ENCODE measurements at places on chromosomes 12 and 14.
A peak's percentile ranks its signal among the peaks of the same experiment; 100 is the strongest.

GRCh38 chr14:102708494-102708893, 68.8 kb upstream of the TRAF3 start:
- no peak for DNase-seq

- DNase-seq = no peak
Measured at GRCh38 chr14:68439676-68440075, 353.2 kb downstream of the ZFP36L1 start.

- no peak for DNase-seq
Measured at GRCh38 chr14:50263321-50263720, 31.9 kb upstream of the SOS2 start.

- DNase-seq = no peak
Measured at GRCh38 chr12:10632226-10632625, 18.8 kb upstream of the MAGOHB start.

DNA sequence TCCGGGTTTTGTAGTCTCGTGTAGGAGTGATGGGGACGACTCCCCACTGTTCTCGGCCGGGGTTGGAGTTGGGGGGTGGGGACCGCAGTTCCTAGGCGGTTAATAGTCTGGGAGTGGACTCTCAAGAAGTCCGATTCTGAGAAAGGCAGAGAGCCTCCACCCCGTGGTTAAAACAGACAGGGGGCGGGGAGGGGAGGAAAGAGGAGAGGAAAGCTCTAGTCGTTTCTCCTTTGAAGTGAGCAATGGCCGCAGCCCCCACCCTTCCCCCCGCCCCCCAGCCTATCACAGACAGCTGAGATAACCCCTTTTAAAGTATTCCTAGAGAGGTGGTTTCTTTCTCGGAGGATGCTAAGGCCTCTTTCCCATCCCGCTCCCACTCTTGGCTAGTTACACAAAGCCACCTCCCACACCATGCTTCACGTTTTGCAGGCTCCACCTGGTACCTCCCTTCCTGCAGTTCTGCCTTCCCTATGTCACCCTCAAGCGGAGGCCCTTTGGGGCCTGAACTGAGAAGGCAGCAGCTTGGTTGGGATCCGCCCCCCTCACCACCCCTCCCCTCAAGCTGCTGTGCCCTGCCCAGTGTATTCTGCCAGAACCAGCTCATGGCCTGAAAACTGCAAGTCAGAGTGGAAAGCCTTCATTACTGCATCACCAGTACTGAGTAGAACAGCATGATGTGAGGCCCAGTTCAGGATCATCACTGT, 853 bp downstream of the USP5 start:
- DNase-seq = peak; percentile 57

DNA sequence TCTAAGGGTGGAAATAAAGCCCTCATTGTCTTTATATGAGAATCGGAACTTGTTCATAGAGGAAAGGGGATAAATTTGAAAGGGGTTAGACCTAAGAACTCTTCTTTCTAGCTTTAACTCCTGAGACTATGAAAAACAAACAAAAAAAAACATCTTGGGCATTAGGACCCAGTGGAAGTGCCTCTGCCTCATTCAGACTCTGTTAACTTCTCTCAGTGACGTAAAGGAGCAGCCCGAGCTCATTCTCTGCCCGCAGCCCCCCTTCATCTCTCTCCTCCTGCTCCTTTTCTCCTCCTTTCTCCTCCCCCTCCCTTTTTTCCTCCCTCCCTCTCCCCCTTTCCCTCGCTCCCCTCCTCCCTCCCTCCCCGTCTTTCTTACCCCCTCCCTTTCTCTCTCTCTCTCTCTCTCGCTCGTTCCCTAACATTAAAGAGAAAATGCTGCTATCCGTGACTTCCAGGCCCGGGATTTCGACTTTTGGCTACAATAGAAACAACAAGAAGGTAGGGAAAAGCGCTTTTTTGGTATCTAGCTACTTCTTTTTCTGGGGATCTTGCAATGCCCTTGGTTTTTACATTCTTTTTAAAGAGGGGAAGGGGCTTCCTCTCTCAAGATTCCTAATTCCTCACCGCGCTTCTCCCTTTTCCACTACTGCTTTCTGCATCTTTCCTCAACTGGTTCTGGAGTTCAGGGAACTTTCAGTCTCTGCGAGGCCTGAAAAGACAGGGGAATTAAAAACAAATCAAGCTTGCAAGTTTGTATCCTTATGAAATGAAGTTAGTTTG, at the start of gene RBMS2:
Gene RBMS2, plus strand, starts transcription at position 231 of the 782 bp plus-strand sequence. Its CDS starts 204 bp downstream, at position 435.
- peak; percentile 82 for DNase-seq

GRCh38 chr12:102064476-102064875, 2.7 kb upstream of the WASHC3 start:
- no peak for DNase-seq

DNA sequence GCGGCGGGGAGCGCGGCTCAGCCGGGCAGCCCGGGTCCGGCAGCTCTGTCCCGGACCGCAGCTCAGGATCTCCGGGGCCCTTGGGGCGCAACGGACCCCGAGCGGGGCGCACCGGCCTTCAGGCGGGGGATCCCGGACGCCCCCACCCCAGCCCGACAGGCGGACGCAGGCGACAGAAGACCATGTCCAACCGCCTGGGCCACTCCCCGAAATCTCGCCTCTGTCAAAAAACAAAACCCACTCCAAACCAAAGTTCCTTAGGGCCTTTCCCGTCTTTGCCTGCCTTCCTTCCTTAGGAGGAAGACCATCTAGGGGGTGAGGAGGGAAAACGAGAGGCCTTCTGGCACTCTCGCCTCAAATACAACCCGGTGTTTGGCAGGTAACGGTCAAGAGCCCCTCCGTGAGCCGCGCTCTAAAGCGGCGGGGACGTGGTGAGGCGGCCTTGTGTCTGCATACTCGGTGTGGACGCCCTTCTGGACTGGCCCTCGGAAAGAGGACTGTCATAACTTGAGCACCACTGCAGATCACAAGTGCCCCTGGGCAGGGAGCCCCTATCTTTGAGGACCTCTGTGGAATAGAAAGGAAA, 604 bp downstream of the HCFC2 start:
- peak; percentile 22 for DNase-seq

DNA sequence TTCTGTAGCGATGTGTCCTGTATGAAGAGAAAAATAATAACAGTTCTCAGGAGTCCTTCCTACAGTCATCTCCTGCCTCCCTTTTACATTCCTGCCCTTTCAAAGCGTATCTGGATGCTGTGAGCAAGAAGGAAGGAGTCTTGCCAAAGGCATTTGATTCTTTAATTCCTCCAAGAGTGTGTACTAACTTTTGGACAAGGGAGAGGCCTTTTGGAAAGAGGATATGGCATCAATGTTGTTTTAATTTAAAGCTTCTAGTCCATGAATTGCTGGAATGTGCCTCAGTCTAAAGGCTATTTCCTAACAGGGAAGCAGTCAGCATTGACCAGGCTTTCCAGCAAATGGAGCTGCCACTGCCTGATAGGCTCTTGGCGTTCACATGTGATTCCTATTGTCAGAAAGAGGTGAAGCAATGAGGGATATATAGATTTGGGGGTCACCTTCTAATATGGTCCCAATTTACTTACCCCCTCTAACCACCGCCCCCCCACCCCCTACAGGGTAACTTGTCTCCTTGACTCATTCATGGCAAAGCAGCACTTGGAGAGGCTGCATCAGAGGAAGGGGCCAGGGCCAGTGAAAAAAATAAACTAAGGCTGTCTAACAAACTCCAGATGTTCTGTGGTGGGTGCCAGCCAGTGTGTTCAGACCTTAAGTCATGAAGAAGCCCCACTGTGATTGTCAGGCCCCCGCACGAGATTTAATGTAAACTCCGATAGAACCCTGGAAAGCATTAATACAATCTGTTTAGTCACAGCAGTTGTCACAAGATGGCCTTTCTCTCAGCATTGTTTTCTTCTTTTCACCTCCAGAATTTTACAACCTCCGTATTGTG, 220.3 kb downstream of the FBXL14 start:
- no peak for DNase-seq

DNA sequence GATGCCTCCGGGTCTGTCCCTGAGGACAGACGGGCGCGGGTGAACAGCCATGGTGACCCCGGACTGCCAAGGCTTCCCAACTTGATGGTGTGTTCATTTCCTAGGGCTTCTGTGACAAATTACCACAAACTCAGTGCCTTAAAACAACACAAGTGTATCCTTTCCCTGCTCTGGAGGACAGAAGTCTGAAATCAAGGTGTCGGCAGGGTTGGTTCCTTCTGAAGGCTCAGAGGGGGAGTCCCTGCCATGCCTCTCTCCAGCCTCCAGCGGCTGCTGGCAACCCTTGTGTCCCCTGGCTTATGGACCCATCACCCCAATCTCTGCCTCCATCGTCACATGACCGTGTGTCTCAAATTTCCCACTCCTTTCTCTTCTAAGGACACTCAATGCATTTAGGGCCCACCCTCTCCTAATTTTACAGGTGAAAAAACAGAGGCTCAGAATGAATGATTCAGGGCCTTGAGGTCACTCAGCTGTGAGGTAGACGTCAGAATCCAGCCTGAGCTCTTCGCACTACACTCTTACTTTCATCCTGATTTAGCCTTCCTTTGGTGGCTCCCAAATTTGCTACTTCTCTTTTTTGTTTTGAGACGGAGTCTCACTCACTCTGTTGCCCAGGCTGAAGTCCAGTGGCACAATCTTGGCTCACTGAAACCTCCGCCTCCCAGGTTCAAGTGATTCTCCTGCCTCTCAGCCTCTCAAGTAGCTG, 45.4 kb downstream of the VCPKMT start:
- DNase-seq = no peak

DNA sequence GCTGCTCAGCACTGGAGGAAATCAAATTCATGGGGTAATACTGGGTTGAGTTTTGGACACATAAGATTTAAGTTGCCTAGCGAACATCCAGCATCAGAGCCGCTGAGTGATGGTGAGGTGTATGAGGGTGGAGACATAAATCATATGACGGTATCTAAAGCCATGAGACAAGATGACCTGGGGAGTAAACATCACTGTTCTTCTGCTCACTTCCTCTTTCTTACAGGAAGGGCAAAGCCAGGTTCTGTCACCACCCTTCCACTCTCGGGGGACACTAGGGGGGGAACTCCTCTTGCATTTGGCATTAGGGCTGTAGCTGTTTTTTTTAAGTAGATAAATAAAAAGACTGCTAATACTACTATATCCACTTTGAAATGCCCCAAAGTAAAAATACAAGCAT, 24.0 kb downstream of the PRDM4 start:
- no peak for DNase-seq

DNA sequence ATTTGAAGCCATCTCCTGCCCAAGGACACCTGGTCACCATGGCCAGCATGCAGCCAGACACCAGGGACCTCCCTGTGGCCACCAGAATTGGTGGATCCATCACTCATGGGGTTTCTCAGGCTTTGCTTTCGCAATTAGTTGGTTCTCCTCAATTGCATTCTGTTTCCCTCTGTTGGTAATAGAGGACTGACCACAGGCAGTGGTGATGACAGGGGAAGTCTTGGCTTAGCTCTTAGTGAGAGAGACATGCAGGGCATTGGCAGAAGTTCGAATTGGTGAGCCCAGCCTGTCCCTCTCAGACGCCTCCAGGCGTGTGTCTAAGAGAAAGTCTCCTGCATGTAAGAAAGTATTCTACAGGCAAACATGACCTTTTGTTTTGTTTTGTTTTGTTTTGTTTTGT, 21.3 kb downstream of the HCAR2 start:
- no peak for DNase-seq

- no peak for DNase-seq
Measured at GRCh38 chr14:94383777-94384176, 4.6 kb downstream of the SERPINA1 start.

- DNase-seq = no peak
Measured at GRCh38 chr12:4858386-4858785, 51.3 kb upstream of the KCNA1 start.

- no peak for DNase-seq
Measured at GRCh38 chr14:76953311-76953945, 75.1 kb downstream of the IRF2BPL start.

- no peak for DNase-seq
Measured at GRCh38 chr14:81743605-81744004, 210.0 kb upstream of the SEL1L start.

DNA sequence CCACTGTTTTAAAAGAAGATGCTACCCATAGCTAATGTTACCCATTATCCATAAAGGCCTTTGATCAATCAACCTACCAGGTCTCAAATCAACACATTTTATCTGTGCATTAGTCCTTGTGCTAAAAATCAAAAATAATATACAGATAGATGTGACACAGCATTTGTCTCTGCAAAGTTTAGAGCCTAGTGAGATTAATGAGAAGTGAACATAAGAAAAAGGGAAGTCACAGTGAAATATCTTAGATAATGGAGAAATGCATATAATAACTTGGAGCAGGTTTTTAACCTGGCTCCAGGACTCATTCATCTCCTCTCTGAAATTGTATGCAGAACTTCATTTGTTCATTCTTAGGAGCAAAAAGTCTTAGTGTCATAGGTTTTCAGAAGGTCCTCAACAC, 7.2 kb downstream of the PDE3A start:
- no peak for DNase-seq

GRCh38 chr14:76346391-76347160, 29.4 kb upstream of the ESRRB start:
- DNase-seq = peak; percentile 72

GRCh38 chr14:82642425-82642824, 1108.8 kb upstream of the SEL1L start:
- no peak for DNase-seq

- DNase-seq = no peak
Measured at GRCh38 chr12:56522411-56523193, 982 bp downstream of the RBMS2 start.

- peak; percentile 17 for DNase-seq
Measured at GRCh38 chr14:34678306-34678705, 36.1 kb downstream of the CFL2 start.

DNA sequence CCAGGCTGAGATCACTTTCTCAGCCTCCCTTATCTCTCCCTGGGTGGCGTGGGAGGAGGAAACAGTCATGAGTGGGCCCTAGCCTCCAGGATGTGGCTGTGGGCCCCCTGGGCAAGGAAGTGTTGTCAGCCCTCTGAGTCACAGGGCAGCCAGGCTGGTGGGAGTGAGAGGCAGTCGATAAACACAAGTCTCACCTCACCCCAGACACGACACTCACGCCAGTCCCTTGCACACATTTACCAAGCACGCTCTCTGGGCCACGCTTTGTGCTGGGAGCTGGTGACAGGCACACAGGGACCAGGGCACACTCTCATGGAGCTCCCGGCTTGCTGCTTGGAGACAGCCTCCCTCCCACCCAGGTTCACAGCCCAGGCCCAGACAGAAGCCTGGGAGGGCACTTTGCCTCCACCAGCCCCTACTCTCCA, 1.9 kb upstream of the KRT79 start:
- DNase-seq = no peak

- no peak for DNase-seq
Measured at GRCh38 chr12:69616025-69616424, 5.3 kb upstream of the LRRC10 start.

GRCh38 chr12:47747596-47748506, 10.8 kb downstream of the RAPGEF3 start:
- DNase-seq = no peak

GRCh38 chr12:27162229-27162537, 79.8 kb upstream of the C12orf71 start:
- no peak for DNase-seq

- DNase-seq = no peak
Measured at GRCh38 chr14:68649476-68650189, 143.2 kb downstream of the ZFP36L1 start.

GRCh38 chr14:102949801-102950451, 27.5 kb downstream of the AMN start:
- no peak for DNase-seq

GRCh38 chr12:89350630-89351488, 1.4 kb downstream of the DUSP6 start:
- DNase-seq = peak; percentile 37

Measured in SJCRH30 (cell line).